GM18507 (cell line): ENCODE measurements at places on chromosomes 3 and 15.

DNA sequence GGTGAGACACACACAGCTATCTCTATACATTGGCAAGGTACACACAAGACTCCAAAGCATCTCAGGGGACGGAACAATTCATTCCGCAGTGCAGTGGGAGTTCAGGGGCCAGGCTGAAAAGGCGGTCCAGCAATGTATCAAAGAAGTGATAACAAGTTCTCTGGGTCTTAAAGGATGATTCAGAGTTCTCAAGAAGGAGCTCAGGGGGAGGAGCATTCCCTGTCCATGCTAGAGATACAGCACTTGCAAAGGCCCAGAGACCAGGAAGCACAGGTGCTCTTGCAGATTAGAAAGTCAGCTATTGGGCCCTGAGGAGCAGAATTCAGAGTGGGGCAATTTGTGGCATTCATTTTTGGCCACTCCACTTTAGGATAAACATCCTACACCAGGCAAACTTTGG, 34.9 kb downstream of the MECOM start:
- no peak for DNase-seq

DNA sequence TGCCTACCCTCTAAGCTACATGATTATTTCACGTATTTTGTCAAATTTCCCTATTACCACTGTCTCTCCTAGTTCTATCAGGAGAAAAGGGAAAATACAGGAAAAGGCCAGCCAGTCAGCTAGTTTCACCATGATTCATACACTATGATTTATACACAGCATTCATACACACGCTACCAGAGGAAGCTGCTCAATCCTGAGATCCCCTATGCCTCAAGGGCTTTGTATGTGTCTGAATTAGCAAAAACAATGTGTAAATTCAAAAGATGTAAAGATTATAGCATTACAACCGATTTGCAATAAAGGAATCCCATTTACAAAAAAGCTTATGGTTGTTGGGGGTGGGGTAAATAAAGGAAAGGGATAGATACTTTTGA, 3.1 kb upstream of the ACKR4 start:
- DNase-seq = no peak

- no peak for DNase-seq
Observed at GRCh38 chr3:64861684-64862083, 173.9 kb upstream of the ADAMTS9 start.

- no peak for DNase-seq
Observed at GRCh38 chr15:99435877-99436541, 129.8 kb upstream of the MEF2A start.

GRCh38 chr15:25717457-25718168, 145.5 kb downstream of the ATP10A start:
- no peak for DNase-seq

DNA sequence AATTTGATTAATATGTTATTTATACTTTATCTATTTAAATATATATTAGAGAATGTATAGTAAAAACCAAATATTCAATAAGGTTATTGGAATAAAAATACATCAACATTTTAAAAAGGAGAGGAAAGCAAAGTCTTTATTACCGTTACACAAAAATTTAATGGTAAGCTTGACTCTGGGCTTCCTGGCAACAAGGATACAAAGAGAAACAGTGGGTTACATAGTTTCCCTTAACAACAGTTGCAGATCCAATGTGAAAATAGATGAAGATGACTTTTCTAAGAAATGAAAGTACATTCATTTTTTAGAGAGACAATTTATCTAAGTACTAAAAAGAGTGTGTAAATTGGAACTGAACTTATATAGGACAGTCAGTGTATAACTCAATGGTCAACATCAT, 6.0 kb upstream of the PHLDB2 start:
- no peak for DNase-seq

DNA sequence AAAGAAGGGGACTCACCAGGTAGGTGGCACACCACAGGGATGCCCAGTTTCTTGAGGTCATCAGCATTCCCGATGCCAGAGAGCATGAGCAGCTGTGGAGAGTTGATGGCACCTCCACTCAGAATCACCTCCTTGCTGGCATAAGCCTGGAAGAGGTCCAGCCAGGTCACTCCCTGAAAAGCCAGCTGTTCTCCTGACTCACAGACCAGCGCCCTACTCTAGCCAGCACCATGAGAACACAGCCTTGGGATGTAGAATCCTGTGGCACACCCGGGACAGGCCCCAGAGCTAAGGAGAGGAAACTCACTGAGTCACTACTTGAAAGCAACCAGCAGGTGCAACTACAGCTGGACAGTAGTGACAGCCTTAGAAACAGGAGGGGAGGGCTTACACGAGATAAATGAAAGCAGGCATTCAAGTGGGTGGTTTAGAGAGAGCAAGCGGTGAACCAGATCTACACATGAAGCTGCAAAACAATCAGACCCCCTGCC, 24.5 kb downstream of the CHDH start:
- DNase-seq = no peak

- DNase-seq = no peak
Observed at GRCh38 chr3:49900491-49901153, 3.1 kb downstream of the MST1R start.

GRCh38 chr3:134627831-134628230, 23.0 kb downstream of the KY start:
- DNase-seq = no peak

DNA sequence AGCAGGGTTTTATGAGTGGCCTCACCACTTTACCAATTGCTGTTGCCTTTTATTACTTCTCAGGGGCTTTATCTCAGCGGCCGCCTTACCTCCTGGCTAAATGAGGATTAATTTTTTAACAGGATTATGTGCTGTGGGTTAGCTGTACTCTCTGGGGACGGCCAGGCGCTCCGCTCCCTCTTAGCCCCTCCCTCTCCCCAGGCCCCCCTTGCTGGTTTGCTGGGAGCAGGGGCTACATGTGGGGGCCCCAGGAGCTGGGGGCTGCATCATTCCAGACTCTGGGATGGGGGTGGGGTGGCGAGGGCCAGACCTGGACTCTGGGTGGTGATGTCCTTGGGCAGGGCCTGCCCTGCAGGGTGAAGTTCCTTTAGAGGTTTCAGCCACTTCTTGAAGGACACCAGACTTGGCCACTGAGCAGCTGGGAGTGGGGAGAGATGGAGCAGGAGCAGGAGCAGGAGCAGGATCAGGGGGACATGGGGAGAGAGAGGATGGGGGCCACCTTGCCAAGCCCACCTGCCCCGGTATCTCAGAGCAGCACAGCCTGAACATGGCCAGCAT, 196.1 kb downstream of the GOLGA6L6 start:
- no peak for DNase-seq

DNA sequence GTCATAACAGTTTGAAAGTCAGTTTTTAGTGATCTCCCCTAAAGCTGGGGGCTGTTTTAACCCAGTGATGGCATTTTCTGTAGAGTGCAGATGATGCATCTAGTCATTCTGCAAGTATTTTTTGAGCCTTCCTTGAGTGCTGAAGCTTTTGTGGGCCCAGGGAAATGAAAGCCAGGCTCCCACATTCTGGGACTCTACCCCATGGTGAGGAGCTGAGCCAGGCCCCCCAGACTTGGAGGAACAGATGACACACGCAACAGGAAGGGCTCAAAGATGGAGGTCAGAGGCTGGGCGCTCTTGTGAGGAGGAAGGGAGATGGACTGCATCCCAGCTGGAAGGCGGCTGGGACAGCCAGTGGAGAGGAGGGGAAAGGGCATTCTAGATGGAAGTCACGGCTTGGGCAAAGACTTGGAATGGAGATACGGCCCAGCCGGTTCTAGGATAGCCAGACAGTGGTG, 40.8 kb downstream of the MRAS start:
- DNase-seq = no peak
